ENCODE measurements at places on chromosomes 6 and 20. TPM values are rescaled to one million over a fixed set of nuclear protein-coding genes. Genes with fewer than 3 reads are reported as not detected.

Gene HLA-DRA
- total RNA-seq: 2.2 TPM

Gene TOX2
- total RNA-seq: 1.5 TPM

Gene GRM4
- total RNA-seq: 0.36 TPM

Gene PACSIN1
- total RNA-seq: 0.97 TPM

Gene HLA-DRB5
- total RNA-seq: 1.1 TPM

Gene ESF1
- 18.4 TPM for total RNA-seq

Gene SERPINB1
- 169 TPM for total RNA-seq

Gene PGC
- total RNA-seq: not detected

Gene MACROD2
- not detected for total RNA-seq

Gene APOBEC2
- not detected for total RNA-seq

Gene IPCEF1
- 19.1 TPM for total RNA-seq

Gene GSTA2
- total RNA-seq: not detected

Gene CYP39A1
- not detected for total RNA-seq

Gene HLA-E
- total RNA-seq: 493 TPM

Gene C4A
- total RNA-seq: 8.1 TPM

Gene HEY2
- not detected for total RNA-seq

Gene VWA7
- total RNA-seq: 0.68 TPM

Gene FILIP1
- not detected for total RNA-seq

Gene ITCH
- total RNA-seq: 37.4 TPM

Gene PAX1
- total RNA-seq: not detected
